ENCODE measurements at places on chromosomes 7 and 10.

DNA sequence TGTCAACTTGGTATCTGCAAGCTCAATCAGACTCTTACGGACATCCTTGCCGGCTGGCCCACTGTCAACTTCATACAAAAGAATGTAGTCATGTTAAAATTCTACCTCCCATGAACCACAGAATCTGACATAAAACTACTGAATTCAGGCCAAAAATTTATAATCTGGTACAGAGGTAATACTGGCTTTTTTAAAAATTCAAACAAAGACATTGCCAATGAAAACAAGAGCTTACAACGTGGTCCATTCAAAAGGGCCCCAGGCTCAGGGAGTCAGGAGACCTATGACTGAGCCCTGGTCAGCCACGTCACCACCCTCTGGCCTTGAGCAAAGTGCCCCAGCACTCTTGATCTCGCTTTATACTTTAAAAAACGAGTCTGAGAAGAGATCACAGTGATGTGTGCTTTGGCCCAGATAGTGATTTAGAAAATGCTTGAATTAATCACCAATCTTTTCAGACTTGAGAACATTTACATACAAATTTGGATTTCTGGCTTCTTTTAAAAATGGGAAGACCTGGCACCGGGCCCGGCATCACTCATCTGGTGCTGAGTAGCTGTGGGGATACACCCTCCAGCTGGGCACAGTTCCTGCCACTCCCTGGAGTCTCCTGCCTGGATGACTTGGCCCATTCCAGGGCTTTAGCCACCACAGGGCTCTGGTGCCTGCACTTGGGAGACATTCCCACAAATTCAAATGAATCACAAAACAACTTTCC, 94.1 kb downstream of the PIP4K2A start:
- no peak for DNase-seq

DNA sequence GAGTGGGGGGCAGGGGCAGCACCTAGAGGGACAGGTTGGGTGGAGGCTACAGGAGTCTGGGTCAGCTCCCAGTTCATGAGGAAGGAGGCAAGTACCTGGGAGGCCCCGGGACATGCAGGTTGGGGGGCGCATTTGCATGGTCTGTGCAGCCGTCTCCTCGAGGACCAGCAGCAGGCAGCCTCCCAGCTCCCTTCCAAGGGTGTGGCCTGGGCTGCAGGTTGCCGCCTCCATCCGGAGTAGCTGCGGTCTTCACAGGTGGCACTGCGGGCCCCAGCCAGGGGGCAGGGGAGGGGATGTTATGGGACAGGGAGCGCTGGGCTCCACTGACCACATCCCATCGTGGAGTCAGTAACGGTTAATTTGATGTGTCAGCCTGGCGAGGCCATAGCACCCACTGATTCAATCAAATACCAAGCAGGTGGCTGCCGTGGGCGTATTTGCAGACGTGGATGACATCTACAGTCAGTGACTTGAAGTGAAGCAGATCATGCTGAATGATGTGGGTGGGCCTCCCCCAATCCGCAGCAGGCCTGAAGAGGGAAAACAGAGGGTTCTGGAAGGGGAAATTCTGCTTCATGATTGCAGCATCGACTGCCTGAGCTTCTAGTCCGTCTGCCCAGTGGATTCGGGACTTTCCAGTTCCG, 81.6 kb downstream of the PRKAG2 start:
- DNase-seq: no peak

GRCh38 chr10:121240556-121240955, 357.7 kb downstream of the FGFR2 start:
- DNase-seq: no peak

GRCh38 chr10:78438907-78439809, 405.5 kb downstream of the RPS24 start:
- no peak for DNase-seq

DNA sequence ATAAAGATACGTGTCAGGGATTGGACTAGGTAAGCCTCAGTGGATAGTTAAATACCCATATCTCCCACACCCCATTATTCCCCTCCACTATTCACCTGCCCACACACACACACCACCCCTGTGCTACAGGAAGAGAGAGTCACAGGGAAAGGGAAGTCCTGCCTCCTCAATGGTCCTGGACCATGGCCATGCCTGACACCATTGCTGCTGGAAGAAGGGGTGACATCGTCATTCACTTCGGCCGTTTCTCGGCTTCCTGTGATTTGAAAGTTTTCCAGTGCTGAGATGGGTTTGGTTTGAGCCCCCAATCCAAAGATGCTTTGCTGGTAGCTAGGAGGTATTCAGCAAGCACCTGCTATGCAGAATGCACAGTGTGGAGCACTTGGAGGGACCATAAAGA, 18.5 kb downstream of the PRKAG2 start:
- DNase-seq: no peak

DNA sequence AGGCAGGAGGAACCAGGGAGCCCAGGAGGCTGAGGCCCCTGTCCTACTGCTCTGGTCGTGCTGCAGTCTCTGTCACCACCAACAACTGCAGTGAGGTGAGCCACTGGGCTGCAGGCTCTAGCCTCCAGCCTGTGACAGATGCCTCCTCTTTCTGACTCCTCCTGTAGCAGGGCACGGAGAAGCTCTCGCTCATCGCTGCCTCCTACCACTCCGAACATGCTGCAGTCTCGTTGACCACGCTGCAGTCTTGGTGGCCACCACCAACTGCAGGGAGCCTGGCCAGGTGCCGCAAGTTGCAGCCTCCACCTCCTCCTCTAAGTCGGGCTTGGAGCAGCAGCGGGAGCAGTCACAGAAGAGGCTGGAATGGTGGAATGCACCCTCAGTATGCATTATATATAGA, 22.1 kb upstream of the VOPP1 start:
- no peak for DNase-seq

DNA sequence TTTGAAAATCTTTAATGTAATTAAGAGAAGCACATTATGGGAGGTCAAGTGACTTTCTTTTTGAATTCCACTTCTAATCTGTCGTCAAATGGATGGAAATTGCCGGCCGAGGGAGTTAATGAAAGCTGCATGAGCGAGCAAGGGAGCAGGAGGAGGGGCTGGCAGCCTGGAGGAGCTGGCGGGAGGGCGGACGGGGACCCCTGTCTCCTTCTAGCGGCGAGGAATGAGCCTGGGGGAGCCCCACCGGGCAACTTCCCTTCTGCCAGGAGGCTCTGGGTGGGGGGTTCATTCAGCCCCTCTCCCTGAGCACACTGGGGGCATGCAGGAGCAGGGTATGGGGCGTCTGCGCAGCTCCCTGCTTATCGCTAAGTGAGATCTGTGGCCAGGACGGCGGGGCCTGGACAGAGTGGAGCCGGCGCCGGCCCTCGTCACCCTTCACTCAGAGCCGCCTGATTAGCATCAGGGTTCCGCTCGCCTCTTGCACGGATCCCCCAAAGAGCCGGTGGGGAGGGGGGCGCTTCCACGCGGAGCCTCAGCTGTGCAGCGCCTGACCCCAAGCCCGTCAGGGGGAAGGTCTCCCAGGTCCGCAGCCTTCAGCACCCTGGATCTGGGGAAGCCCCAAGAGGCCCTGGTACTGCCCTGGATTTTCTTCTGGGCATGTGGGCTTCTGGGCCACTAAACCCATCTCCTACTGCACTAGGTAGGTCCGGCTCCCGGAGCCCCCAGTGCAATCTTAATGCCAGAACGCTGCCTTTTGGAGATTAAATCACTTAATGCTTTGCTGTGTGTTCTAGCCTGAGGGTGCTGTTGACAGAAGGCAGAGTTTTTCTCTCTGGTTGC, 680.8 kb downstream of the LRMDA start:
- no peak for DNase-seq

GRCh38 chr7:81190997-81191768, 272.3 kb upstream of the SEMA3C start:
- DNase-seq: no peak

DNA sequence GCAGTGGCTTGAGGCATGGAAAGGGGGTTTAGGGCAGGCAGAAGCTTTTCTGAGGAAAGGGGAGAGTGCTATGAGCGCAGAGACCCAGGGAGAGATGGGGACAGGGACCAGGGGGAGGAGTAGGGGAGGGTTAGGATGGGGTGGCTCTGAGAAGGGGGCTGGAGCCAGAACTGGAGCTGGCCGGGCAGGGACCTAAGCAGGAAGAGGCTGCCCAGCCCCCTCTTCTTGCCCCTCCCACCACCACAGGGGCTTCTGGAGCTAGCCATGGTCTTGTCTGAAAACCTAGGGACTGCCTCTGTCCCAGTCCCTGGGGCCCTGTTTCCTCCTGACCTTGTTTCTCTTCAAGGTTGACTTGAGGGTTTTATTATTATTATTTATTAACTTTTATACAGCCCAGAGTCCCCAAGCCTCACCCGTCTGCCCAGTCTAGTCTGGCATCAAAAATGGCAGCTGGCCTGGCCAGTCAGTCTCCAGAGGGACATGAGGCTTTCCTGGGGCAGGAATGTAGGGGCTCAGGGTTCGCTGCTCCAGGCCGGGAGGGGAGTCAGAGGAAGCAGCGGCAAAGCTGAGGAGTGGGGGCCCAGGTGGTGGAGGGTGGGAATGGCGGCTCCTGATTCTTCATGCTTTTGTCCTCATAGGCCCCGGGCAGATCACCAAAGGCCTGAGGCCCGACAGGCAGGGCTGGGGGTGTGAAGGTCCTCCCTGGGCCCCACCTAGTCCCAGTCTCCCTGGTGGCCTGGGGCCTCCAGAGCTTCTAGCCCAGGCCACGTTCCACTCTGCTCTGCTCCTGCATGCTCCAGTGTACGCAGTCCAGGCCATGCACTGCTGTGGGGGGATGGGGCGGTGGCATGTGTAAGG, 5.7 kb downstream of the TRIM8 start:
- DNase-seq: no peak

GRCh38 chr7:53050433-53050832, 15.0 kb downstream of the POM121L12 start:
- no peak for DNase-seq

DNA sequence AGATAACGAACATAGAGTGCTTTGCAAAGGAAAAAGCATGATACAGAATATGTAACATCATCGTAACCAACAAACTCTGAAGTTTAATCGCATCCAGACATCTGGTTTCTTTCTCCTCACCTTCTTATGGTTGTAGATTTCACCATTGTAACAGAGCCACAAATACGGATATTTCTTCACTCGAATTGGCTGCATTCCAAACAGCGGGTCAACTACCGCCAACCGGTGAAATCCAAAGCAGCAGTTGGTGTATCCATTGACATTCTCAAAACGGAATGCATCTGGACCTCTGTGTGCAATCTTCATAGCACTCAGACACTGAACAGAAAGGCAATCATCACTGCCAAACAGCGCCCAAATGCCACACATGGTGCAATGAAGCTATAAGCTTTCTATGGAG, 3.4 kb downstream of the ASNS start:
- DNase-seq: no peak

- DNase-seq: no peak
Measured at GRCh38 chr7:151244196-151244840, 4.2 kb downstream of the SMARCD3 start.

- DNase-seq: no peak
Measured at GRCh38 chr10:35712486-35712885, 70.4 kb upstream of the FZD8 start.

GRCh38 chr10:12186323-12186722, 9.4 kb downstream of the NUDT5 start:
- no peak for DNase-seq

- DNase-seq: no peak
Measured at GRCh38 chr7:37508118-37508517, 59.5 kb upstream of the ELMO1 start.

DNA sequence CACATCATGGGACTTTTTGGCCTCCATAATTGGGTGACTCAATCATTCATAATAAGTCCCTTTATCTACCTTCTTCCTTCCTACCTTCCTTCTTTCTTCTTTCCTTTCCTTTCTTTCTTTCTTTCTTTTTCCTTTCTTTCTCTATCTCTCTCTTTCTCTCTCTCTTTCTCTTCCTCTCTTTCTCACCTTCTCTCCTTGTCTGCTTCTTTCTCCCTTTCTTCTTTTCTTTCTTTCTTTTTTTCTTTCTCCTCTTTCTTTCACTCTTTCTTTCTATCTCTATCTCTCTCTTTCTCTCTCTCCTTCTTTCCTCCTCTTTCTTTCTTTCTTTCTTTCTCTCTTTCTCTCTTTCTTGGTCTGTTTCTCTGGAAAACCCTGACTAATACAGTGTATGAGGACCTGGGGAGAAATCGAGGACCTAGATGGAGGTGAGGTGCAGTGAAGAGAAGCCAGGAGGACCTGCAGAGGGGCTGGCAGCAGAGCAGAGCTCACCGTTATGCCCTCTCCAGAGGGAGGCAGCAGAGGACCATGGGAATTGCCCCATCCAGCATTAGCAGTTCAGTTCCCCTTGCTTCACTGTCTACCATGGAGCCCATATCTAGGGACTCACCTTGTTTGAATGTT, 52.7 kb upstream of the BTRC start:
- no peak for DNase-seq

DNA sequence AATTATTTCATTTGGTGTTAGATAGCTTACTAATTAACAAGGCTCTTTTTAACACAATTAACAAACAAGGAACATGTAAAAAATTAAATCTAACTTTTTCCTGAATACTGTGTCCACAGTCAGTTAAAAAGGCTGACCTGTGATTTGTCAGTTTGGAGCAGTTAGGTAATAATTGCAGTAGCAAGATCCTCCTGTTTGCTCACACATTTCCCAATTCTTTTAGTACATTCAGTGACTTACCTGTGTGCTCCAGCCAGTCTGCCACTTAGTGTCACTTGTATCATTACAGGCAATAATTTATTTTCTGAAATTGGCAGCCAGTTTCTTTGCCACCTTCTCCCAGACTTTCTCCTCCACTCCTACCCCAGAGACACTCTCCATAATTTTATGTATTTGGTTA, 66.8 kb downstream of the LHFPL3 start:
- no peak for DNase-seq

- DNase-seq: no peak
Measured at GRCh38 chr7:24965831-24966708, 13.9 kb downstream of the OSBPL3 start.

GRCh38 chr10:61662794-61663259, at the start of gene CABCOCO1:
Gene CABCOCO1 (plus strand): TSS chr10:61662929. CDS start chr10:61662973, 44 bp downstream.
- no peak for DNase-seq

DNA sequence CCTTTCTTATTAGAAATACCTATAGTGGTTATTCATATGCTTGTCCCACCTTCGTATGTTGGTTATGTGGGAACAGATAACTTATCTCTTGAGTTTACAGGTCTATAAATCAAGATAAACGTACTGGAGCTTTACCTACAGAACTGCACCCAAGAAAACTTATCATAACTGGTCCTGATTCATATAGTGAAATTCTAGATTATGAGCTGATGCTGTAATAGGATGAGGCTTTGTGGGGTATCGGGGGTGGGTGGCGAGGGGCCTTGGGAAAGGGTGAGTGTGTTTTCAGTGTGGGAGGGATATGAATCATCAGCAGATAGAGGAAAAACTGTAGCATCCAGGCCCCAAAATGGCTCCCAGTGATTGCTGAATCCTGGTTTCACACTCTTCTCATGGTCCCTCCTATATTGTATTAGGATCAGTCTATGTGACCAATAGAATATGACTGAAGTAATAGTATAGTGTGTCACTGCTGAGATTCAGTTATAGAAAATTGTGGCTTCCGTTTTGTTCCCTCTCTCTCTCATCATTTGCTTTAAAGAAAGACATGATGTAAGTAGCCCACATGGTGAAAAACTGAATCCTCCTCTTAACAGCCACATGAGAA, 706.8 kb upstream of the LRRTM3 start:
- DNase-seq: no peak

DNA sequence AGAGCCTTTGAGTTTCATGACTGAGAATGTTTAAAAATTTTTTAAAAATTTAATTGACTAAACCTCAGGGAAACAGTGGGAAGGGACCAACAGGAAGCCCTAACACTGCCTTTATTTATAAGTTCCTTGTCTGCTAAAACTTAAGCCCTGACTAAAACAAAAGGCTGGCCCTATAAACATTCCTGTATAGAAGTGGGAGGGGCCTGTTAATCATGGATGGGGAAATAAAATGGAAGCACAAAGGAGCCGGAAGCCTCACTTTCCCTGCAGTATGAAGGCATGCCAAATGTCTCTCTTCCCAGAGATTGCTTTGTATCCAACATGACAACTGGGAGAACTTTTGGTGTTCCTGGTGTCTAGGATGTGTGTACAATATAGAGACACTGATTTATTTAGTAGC, 66.0 kb downstream of the VPS50 start:
- no peak for DNase-seq
